ENCODE measurements at places on chromosomes 5 and 9.

GRCh38 chr5:113381791-113382190 lies 53.0 kb downstream of the TSSK1B start:
- DNase-seq, result peak; percentile 45

DNA sequence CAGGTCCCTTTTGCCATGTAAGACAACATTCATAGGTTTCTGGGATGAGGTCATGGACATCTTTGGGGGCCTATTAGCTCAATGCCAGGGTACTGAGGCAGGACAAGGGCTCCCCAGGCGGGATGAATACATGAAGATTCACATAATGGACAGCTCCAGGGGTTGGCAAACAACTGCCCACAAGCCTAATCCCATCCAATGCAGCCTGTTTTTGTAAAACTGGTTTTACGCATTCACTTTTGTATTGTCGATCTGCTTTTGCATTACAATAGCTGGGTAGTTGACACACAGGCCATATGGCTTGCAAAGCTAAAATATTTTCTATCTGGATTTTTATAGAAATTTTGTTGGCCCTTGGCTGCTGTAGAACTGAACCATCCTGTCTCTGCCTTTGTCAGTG lies 248.5 kb upstream of the PANK3 start:
- no peak for DNase-seq

- peak; percentile 91 for DNase-seq
Observed at GRCh38 chr9:91117959-91118703, 243.6 kb downstream of the AUH start.

GRCh38 chr5:60698336-60698735 lies 1.6 kb downstream of the DEPDC1B start:
- peak; percentile 40 for DNase-seq

- DNase-seq, result peak; percentile 11
Observed at GRCh38 chr5:38758774-38759600, 86.8 kb upstream of the OSMR start.

- no peak for DNase-seq
Observed at GRCh38 chr9:134336228-134336627, 10.0 kb downstream of the RXRA start.

DNA sequence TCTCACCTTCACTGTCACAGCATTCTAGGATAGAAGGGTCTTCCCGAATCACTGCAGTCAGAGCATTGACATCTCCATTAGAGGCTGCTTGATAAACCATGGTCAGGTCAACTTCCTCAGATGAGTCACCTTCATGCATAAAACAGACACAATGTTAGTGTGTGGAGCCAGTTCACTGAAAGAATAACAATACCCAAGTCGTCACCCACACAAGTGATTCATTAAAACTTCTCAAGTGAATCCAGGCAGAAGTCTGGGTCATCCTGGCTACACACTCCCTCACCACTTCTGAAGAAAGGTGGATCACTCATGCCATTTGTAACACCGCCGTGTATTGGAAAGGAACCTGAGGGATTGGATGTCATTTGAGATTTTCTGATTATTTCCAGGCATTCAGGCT lies 49.6 kb downstream of the ANKRD55 start:
- DNase-seq, result peak; percentile 91

- DNase-seq, result no peak
Observed at GRCh38 chr9:135009051-135009560, 78.4 kb upstream of the OLFM1 start.

DNA sequence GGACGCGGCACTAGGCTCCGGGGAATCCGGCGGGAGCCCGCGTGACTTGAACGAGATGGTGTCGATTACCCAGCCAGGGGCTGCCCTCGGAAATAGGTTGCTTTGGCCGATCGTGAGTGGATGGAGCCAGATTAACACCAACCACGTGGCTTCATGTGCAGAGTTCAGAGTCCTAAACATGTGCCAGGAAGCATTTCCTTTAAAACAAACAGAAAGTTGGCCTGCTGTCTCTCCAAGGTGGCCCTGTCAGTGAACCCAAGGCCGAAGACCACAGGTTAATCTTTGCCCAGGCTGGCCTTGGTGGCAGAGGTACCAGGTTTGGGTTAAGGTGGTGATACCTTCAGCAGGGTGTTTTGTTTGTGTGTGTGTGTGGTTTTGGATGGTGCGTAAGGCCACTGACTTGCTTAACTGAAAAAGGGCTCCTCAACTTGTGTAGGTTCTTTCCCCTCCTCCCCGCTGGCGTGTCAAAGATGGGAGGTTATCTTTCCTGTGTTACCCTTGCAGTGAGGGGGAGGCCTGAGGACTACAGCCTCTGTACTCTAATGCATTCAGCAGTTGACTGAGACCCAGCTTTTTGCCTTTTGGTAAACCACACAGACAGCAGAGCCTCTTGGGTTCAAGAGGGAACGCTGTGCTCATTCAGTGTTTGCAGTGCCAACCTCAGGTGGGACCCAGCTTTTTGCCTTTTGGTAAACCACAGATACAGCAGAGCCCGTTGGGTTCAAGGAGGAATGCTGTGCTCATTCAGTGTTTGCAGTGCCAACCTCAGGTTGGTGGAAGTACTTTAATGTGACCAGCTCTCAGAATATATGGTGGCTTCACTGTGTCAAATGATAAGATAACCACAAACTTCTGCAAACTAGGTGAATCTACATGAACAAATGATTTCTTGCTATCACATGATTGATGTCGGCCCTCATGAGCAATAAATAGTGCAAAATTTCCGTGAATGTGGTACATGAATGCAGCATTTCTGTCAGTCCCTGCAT lies 1.4 kb downstream of the IQGAP2 start:
- DNase-seq, result no peak

DNA sequence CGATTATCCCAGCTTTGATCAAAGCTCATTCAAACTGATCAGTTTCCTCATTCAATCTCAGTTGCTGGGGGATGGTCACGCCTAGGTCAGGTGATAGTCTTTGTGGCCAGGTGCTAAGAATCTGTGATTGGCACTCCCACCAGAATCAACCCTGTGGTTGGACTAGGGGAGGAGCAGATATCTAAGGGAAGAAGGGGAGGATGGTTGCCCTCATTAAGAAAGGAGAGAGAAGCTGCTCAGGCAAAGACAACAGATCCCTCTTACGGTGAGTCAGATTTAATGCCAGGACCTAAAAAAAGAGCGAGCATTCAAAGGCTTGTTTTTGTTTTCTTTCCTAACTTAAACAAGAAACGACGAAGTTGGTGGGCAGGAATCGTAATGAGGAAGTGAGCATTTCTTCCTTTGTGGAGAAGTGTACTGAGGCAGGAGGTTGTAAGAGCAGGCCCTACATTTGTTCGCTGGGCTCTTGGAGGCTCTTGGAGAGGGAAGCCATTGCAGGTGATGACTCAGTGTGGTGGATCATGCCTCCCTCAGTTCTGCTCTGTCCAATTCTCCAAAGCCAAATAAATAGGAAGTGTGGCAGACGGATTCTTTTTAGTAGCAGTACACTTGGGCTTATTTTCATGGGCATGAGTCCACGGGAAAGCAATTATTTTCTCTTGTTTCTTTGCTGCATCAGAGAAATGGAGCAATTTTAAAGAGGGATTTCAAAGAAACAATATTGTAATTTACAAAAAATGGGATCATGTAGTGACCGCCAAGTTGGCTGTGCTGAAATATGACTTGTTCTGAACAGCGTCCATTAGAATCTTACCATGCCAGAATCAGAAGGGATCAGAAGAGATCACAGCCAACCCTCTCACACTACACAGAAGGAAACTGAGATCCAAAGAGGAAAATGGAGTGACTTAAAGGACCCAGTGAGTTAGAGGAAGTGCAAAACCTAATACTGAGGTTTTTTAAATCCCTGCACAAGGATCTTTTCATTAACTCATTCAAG lies 18.7 kb upstream of the TGFBR1 start:
- peak; percentile 93 for DNase-seq

GRCh38 chr5:108801776-108802175 lies 54.1 kb downstream of the FER start:
- peak; percentile 91 for DNase-seq

DNA sequence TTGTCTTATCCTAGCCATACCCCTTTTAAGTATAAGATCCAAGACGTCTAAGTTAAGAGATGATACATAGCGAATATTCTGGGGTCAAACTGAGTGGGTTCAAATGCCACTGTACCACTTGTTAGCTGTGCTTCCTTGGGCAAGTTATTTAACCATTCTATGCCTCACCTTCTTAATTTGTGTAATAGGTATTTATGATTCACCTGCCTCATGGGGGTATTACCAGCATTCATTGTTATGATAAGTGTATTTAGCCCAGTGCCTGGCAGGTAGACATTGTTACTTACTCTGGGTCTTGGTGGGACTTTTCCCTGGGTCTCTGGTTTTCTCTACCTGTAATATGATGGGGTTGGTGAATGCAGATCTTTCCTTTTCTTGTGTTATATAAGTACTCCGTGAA lies 3.8 kb downstream of the LARP1 start:
- DNase-seq, result no peak

GRCh38 chr5:75367401-75367800 lies 30.4 kb downstream of the HMGCR start:
- DNase-seq, result peak; percentile 64

DNA sequence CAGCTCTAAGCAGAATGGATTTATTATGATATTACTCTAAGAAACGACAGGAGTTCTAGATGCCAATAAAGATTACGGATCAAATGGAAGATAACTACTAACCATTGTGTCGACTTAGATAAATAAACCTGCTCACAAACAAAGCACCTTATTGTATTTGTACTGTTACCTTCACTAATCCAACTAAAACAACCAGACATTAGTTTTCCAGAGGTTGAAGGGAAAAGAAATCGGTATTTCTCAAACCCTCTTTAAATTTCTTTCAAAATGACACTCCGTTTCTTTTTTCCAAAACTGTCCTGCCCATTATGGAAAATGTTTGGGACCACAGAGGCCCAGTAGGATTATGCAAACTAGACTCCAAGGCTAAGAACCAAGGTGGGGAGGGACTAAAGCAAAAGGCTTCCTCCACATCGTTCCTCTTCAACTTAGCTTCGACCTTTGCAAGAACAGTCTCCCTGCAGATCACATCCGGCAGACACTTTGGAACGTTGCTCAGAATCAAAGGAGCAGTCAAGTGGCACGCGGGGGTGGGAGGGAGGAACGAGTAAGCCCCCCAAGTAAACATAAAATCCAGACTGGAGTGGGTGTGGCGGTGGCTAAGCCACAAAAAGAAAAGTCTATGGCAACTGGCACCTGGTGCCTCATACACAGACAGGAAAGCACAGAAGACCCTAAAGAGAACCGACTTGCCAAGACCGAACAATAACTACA lies 2.7 kb downstream of the MLLT3 start:
- DNase-seq, result no peak

DNA sequence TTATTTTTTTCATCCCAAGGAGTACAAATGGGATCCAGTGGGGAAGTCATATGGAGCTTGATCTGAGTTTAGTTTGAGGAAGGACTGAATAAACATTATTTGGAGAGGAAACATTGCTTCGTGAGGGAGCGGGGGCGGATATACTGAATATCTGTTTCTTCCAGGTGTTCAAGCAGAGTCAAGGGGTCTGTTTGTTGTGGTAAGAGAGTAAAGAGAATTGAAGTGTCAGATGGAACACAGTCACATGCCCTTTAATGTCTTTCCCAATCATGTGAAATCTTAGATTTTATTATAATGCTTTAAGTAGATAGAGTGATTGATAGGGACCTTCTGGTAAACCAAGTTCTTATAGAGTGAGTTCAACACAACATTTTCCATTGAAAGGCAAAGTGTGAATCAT lies 33.7 kb downstream of the DDX46 start:
- DNase-seq, result no peak

DNA sequence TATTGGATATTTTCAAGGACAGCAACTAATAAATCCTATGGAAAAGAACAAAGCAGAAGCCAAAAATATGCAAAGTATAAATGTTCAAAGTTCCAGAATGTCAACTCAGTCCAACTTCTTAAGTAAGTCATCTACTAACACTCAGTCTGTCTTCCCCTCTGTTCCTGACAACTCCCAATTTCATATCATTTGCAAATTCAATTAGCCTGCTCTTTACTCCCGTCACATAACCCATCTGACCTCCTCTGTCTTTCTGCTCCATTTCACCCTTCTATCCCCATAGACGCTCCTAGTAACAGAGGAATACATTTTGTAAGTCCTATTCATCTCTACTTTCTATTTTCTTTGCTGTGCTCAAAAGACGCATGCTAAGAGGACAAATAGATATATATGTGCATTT lies 659.8 kb upstream of the MEF2C start:
- DNase-seq, result no peak

- DNase-seq, result no peak
Observed at GRCh38 chr5:75466006-75466716, 45.3 kb downstream of the CERT1 start.

GRCh38 chr9:77384406-77384805 lies 207.1 kb downstream of the VPS13A start:
- DNase-seq, result peak; percentile 54

GRCh38 chr9:7201196-7201595 lies 443.4 kb downstream of the KDM4C start:
- no peak for DNase-seq

DNA sequence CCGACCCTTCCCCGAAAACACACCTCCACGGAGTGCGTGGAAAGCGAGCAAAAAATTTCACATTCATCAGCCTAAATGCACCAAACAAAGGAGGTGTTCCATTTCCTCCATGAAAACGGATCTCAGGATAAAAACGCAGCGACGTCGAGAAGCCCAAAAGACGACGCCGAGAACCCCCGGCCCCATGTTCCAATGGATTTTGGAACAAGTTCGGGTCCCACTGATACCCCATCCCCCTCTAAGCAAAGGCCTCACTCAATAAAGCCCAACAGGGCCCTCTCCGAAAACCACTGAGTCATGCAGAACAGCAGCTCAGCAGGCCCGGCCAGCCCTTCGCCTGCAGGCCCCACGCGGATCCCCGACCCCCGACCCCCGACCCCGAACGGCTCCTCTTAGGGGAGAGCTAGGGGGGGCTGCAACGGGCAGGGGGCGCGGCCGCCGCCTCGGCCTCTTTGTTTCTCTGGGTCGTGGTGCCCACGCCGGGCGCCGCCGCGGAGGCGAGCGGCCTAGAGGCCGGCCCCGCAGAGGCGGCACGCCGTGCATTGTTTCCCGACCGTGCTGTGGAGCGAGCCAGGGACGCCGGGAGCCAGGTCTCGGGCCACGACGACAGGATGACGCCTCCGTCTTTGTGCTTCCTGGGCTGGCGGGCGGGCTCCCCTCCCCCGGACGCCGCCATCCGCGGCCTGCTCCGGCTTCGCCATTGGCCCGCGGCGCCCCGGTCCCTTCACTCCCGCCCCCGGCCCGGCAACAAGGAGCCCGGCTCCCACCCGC lies 915 bp downstream of the ZFAND5 start:
- DNase-seq, result peak; percentile 66

DNA sequence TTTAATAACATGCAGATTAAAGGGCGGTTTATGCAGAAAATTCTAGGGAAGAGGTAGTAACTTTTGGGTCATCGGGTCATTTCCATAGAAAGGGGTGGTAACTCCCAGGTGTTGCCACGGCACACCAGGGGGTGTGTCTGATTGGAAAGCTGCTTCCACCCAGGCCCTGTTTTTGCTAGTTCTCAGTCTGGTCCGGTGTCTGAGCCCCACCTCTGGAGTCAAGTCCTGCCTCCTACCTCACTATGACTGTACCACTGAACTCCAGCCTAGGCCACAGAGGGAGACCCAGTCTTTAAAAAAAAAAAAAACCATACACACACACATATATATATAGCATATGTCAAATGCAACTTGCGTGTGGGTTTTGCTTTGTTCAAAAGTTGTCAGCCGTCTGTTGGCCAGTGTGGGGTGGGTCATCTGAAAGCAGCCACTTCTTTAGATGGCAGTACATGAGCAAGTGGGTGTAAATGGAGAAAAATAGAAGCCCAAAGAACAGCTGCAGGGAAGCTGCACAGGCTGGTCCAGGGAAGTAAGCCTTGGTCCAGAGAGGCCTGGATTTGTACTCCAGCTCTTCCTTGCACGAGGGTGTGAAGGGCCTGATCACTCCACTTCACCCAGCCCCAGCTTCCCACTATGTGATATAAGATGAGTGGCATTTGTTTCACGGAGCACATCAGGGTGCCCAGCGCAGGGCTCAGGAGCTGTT lies 110.7 kb upstream of the SPRY4 start:
- DNase-seq, result no peak
